Stimulated activated CD4-positive, alpha-beta T cell treated with anti-CD3 and anti-CD28 coated beads, TNF-alpha, amount 100 ng/mL, for 1 hour (primary cell): ENCODE measurements at places on chromosomes 2 and 18.

- DNase-seq, result no peak
Measured at GRCh38 chr2:46148369-46148736, 148.9 kb upstream of the EPAS1 start.

DNA sequence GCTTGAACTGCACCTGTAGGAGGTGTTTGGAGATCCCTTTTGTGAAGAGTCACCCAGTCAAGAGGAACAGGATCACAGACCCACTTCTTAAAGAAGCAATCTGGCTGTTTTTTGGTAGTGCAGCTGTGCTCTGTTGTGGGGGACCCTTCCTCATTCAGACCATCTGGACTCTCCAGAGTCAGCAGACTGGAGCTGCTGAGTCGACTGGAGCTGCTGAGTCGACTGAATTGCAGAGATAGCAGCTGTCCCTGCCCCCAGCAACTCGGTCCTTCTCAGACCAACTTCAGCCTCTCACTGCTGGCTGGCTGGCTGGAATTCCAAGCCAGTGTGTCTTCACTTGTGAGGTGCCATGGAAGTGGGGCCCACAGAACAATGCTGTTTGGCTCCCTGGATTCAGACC, 56.8 kb downstream of the GTF3C3 start:
- no peak for DNase-seq

- no peak for DNase-seq
Measured at GRCh38 chr2:74566754-74567085, 12.2 kb downstream of the DOK1 start.

- DNase-seq, result no peak
Measured at GRCh38 chr18:60391571-60392226, 19.1 kb upstream of the MC4R start.

DNA sequence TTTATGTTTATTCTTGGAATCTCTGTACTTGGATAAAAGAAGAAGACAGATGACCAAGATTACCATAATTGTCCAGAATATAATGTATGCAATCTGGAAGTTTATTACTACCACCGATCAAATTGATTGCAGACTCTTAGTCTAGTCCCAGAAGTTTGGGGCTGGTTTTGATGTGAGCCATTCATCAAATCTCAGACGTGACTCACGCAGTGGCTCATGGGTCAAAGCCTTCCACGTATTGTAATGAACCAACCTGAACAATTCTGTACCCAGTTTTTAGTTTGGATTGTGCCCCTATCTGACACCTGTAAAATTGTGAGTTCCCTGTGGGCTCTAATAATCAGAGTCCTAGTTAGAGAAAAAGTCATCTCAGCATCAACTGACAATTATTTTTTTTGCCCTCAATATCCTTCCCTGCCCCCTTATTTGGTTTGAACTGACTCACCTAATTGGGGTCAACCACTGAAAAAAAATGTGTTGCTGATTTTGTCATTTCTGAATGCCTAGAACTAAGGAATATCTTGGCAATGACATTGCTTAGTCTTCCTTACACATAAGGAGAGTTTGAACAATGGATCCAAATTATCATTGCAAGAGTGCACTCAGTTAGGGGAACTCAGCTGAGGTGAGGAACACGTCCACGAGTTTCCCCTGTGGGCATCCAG, 219.5 kb upstream of the NRP2 start:
- no peak for DNase-seq

- no peak for DNase-seq
Measured at GRCh38 chr2:23387845-23388244, 2.9 kb downstream of the KLHL29 start.
